ENCODE measurements at places on chromosomes 7 and 10. TPM values are rescaled to one million over a fixed set of nuclear protein-coding genes. Genes with fewer than 3 reads are reported as not detected.

DNA sequence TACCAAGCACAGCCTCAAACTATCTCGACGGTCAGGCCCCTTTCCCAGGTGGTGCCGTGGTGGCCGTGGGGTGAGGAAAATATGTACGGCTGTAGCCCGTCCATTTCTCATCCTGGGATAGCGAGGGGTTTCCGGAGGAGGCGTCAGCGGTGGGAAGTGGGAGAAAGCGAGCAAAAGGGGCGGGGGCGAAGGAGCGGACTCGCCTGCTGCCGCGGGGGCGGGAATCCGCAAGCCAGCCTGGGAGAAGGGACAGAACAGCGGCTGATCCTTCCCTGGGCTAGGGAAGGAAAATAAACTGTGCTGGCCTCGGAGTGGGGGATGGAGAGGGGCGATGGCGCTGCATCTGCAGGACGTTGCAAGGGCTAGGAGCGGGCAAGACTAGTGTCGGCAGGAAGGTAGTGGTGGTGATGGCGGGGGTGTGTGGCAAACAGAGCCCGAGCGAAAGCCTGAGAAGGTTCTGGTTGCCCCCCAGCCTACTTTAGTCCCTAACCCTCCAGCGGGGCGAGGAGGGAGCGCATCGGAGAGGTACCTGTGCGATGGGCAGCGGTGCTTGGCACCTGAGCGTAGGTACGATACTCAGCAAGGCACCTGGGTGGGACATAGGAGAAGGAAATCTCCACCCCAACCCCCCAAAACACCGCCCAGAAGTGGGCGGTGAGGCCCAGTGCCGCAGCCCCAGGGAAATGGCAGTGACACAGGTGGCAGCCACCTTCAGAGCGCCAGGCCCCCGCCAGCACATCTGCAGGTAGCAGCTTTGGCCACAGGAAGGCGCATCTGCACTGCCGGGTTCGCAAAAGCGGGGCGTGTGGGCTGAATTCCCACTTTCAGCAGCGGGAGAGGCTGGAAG lies 49.9 kb upstream of the STEAP1B start:
- peak overlapping the region; percentile 89 for H3K4me3 ChIP-seq
- no peak for DNase-seq
- peaks cover 67% of the 10 kb centered on the region for H3K27me3 ChIP-seq
- peaks cover 6% of the 10 kb centered on the region for H3K4me1 ChIP-seq
- H3K36me3 ChIP-seq = peaks cover 4% of the 10 kb centered on the region

The ETV1 gene
- not detected for total RNA-seq

The ABCB4 gene
- total RNA-seq = 0.23 TPM

DNA sequence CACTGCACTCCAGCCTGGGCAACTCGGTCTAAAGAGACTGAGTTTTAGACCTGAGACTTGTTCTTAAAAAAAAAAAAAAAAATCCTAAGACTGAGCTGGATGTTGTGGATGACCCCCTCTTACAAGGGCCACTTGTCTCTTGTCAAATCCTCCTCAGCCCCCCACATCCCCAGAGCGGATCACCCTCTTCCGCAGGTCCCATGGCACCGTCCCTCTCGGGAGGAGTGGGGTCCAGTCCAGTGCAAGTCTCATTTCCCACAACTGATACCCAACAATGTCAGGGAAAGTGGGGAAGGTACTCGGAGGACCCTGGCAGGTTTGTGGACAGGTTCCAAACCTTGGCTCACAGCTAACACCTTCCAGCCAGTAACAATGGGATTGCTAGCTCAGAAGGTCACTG lies 100.3 kb downstream of the ELFN1 start:
- no peak overlapping the region for H3K27ac ChIP-seq
- no peak for DNase-seq
- no peaks in the 10 kb centered on the region for H3K4me1 ChIP-seq
- no peak overlapping the region for H3K4me3 ChIP-seq
- no peaks in the 10 kb centered on the region for H3K36me3 ChIP-seq

GRCh38 chr10:58773944-58774343 lies 261.3 kb downstream of the BICC1 start:
- H3K4me3 ChIP-seq = no peak overlapping the region
- no peaks in the 10 kb centered on the region for H3K4me1 ChIP-seq
- no peak for DNase-seq
- no peak overlapping the region for H3K27ac ChIP-seq
- peaks cover 19% of the 10 kb centered on the region for H3K27me3 ChIP-seq
- no peaks in the 10 kb centered on the region for H3K36me3 ChIP-seq

GRCh38 chr7:141460781-141461715 lies 90.2 kb upstream of the AGK start:
- DNase-seq = no peak
- H3K27ac ChIP-seq = no peak overlapping the region
- H3K4me1 ChIP-seq = peaks cover 2% of the 10 kb centered on the region
- H3K4me3 ChIP-seq = no peak overlapping the region
- H3K27me3 ChIP-seq = peaks cover 42% of the 10 kb centered on the region

DNA sequence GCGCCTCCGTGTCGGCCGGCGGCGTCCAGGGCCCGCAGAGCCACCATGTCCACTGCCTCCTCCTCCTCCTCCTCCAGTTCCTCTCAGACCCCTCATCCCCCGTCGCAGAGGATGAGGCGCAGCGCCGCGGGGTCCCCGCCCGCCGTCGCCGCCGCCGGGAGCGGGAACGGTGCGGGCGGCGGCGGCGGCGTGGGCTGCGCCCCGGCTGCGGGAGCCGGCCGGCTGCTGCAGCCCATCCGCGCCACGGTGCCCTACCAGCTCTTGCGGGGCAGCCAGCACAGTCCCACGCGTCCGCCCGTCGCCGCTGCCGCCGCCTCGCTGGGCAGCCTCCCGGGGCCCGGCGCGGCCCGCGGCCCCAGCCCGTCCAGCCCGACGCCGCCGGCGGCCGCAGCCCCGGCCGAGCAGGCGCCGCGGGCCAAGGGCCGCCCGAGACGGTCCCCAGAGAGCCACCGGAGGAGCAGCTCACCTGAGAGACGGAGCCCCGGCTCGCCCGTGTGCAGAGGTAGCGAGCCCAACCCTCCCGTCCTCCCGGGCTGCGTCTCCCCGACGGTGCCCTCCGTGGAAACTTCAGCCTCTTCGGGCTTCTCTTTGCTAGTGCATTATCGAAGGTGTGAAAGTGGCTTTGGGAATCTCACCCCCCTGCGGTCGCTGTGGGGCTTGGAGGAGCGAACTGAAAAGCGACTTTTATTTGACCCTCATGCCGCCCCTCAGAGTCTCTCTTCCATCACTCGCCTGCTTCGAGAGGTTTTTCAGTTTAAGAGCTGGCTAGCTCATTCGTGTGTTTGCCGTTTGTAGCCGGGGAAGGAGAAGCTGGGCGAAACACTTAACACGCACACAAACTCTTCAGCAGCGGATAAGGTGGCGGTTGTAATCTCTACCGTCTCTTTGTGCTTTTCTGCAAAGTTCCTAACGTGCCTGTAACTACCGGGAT lies 975 bp downstream of the GLCCI1 start:
- H3K36me3 ChIP-seq = peaks cover 2% of the 10 kb centered on the region
- H3K4me1 ChIP-seq = peaks cover 19% of the 10 kb centered on the region
- no peak overlapping the region for H3K27ac ChIP-seq
- no peaks in the 10 kb centered on the region for H3K27me3 ChIP-seq
- H3K4me3 ChIP-seq = peak overlapping the region; percentile 100

The AASS gene
- 3.6 TPM for total RNA-seq

The KLF14 gene
- not detected for total RNA-seq

Measured in T-helper 17 cell (primary cell).